ENCODE measurements at places on chromosomes 16 and 17.

- no peak for DNase-seq
Observed at GRCh38 chr17:50904518-50905459, 38.6 kb upstream of the TOB1 start.

DNA sequence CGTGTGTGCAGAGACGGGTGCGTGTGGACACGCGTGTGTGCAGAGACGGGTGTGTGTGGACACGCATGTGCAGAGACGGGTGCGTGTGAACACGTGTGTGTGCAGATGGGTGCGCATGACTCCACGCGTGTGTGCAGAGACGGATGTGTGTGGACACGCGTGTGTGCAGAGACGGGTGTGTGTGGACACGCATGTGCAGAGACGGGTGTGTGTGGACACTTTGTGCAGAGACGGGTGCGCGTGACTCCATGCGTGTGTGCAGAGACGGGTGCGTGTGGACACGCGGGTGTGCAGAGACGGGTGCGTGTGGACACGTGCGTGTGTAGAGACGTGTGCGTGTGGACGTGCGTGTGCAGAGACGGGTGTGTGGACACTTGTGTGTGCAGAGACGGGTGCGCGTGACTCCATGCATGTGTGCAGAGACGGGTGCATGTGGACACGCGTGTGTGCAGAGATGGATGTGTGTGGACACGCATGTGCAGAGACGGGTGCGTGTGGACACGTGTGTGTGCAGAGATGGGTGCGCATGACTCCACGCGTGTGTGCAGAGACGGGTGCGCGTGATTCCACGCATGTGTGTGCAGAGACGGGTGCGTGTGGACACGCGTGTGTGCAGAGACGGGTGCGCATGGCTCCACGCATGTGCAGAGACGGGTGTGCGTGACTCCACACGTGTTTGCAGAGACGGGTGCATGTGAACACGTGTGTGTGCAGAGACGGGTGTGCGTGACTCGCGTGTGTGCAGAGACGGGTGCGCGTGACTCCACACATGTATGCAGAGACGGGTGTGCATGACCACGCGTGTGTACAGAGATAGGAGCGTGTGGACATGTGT, 1.6 kb upstream of the CD7 start:
- DNase-seq, result no peak

GRCh38 chr16:80989801-80990200, 16.9 kb downstream of the CMC2 start:
- no peak for DNase-seq

GRCh38 chr17:73228748-73229236, 32.9 kb downstream of the CPSF4L start:
- DNase-seq, result peak; percentile 69

DNA sequence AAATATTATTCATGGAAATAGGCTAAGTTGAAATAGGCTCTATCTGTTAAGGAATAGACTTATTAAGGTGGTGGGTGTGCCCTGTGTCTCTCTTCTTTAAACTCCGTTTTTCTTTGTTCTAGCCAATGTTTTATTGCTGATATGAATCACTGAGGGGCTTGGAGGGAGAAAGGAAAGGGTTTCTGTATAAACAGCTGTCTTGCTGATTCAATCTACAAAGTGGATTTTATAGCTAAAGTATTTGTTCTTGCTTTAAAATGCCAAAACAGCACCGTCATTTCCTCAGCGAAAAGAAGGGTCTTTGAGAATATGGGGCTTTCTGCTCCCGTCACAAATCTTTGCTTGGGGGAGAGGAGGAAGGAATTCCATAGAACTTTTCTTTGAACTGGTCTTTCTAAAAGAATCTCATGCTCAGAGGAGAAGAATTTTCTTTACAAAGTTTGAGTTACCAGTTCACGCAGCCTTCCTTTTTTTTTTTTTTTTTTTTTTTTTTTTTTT, 39.3 kb downstream of the MSI2 start:
- no peak for DNase-seq
